ENCODE measurements at places on chromosomes 5 and 9.

- no peak for DNase-seq
These were observed 26.1 kb upstream of the ANXA6 start for GRCh38 chr5:151183456-151184245.

DNA sequence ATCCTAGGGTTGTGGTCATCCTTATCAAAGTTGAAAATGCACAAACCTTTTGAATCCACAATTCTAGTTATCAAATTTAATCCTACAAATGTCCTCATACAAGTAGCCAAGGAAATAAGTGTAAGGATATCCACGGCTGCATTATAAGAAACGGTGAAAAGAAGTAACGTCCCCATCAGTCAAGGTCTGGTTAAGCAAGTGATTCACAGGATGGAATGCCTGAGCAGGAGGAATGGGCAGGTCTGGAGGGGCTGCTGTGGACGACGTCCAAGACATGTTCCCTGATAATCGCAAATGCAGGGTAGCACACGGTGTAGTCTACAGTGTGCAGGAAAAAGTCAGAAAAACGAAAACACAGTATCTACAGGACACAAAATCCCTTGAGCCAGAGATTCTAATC, 118.6 kb downstream of the ADAMTS2 start:
- no peak for DNase-seq

- no peak for DNase-seq
These were observed 261.8 kb downstream of the ASTN2 start for GRCh38 chr9:117153021-117153420.

- DNase-seq = no peak
These were observed 143.7 kb downstream of the FSTL4 start for GRCh38 chr5:133468596-133468995.

DNA sequence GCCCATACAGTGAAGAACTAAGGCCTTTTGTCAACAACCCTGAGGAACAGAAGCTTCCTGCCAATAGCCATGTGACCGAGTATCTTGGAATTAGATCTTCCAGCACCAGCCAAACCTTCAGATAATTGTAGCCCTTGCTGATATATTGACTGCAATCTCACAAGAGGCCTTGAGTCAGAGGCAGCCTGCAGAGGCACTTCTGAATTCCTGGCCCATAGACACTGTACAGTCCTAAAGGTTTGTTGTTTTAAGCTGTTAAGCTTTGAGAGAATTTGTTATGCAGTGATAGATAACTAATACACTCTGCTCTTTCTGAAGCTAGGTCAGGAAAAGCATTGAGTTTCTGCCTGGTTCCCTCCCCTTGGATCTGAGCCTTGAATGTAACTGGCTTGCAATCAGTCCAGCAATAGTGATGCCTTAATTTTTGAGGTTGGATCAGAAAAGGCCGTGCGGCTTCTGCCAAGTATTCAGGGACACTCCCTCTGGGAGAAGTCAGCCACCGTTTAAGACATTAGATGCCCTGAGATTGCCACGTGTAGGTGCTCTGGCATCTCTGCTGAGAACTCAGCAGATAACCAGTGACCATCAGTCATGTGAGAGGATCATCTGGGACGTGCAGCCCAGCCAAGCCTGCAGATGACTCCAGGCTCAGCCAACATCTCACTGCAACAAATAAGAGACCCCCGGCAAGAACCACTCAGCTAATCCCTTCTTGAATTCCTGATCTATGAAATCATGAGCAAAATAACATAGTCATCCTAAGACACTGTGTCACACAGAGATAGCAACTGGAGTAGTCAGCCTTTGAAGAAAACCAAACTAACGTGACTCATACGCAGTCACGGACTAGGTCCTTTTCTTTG, 126.8 kb upstream of the STC2 start:
- no peak for DNase-seq

DNA sequence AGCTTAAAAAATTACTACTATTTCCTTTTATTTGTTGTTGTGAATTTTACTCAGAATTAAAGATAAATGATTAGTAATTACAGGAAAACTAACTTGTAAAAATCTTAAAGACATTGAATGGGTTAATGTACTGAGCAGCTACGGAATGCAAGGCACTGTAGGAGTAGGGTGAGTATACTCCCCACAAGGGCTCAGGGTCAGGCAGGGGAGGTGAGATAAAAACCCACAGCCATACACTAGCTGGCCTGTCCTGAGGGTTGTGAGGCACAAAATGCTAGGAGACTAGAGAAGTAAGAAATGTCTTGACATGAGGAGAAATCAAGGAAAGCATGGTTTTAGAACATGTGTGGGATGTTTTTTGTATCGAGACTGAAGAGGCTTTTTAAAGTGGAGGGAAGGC, 13.4 kb downstream of the ZBED3 start:
- DNase-seq = no peak

DNA sequence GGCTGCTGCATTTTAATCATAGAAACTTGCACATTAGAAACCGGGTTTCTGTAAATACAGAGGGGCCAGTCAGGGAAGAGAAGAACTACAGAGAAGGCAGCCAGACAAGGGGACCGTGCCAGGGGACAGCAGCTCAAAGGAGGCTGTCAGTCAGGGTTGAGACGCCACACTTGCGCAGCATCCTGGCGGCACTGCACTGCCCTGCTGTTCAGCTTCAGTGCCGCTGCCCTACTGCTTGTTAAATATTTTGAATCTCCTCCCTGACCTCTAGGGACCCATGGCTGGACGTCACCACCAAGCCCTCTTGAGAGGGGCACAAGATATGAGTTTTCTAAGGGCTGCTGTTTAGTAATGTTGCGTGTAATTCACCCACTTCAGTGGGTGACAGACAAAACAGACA, 43.6 kb upstream of the ZBTB43 start:
- DNase-seq = no peak

DNA sequence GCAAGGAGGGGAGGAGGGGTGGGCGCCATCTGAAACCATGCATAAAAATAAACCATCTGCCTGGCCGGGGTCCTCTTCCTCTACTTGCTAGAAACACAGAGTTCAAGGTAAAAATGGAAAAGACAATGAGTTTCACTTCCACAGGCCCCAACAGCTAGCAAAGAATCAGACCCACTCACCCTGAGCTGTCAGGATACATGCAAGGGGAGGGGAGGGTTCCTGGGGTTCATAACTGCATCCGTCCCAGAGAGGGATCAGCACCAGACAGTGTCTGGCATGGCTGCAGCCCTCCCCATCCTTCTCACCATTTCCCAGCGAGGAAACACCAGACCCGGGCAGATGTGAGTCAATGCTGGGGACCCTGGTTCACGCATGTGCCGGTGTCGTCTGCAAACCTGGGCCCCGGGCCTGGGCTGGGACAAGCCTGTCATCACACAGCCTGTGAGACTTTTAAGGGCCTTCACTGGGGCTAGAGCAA, 55.4 kb downstream of the SEMA4D start:
- DNase-seq = no peak

DNA sequence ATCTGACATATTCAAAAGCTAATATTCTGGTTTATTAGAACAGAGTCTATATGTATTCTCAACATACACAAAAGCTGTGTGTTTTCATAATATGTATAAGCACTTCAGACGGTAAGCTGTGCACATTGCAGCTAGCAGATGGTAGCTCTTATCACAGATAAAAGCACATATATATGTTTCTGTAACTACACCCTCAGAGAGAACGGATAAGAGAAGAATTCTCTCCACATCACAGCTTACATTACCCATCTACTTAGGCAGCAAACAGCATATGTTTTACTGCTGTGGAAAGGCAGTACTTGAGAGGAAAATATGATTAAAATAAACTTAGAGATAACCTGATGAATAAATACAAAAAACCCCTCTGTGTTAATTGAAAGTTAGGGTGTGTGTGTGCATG, 450.9 kb upstream of the ZNF608 start:
- no peak for DNase-seq

GRCh38 chr5:68406767-68407241, 191.2 kb downstream of the PIK3R1 start:
- DNase-seq = no peak

DNA sequence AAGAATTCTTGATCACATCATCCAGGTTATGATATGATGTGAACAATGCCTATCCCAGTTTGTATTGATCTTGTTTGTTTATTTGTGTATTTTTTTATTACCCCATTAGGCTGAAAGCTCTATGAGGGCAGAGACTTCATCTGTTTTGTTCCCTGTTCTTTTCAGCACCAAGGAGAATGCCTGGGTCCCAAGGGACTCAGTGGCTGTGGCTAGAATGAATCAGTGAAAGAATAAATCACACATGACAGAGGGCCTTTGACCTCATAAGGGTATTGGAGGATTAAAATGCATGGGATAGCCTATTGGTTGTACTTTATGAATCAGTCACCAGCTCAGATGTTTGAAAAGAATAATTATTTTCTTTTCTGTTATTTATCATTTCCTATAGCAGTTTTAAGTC, 292.2 kb downstream of the GAS1 start:
- DNase-seq = no peak

DNA sequence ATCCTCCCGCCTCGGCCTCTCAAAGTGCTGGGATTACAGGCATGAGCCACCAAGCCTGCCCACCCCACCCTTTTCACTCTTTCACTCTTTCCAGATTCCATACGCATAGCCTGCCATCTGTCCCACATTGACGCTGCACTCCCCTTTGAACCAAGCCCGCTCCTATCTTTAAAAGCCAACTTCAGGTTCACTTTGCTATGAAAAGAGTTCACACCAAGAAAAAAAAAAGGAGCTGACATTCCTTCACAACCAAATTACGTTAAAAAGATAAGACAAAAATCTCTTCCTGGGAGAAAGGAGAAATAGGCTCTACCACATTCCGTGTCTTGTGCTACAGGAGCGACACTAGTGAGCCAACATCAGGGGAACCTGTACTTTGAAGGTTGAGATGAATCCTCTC, 41.5 kb downstream of the DMRT1 start:
- DNase-seq = no peak

GRCh38 chr5:131966551-131966950, 21.1 kb upstream of the MEIKIN start:
- DNase-seq = no peak

GRCh38 chr5:145316282-145316681, 518.9 kb downstream of the PRELID2 start:
- DNase-seq = no peak

GRCh38 chr5:33282696-33283095, 158.1 kb upstream of the TARS1 start:
- DNase-seq = no peak
